NCI-H1417 treated with DMSO at 0.1 percent for 48 hours (cell line): ENCODE measurements at places on chromosomes 11 and 22.

GRCh38 chr11:65625628-65626342 lies 10.2 kb downstream of the PCNX3 start:
- DNase-seq: no peak

DNA sequence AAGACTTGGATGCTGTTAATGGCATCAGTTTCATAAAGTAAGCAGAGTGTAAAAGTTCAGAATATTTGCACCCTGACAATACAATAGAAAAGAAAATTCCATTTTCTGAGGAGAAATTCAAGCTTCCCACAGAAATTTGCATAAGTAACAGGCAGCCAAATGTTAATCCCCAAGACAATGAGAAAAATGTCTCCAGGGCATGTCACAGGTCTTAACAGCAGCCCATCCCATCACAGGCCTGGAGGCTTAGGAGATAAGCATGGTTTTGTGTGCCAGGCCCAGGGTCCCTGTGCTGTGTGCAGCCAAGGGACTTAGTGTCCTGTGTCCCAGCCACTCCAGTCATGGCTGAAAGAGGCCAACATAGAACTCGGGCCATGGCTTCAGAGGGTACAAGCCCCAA lies 347.6 kb downstream of the LUZP2 start:
- no peak for DNase-seq

DNA sequence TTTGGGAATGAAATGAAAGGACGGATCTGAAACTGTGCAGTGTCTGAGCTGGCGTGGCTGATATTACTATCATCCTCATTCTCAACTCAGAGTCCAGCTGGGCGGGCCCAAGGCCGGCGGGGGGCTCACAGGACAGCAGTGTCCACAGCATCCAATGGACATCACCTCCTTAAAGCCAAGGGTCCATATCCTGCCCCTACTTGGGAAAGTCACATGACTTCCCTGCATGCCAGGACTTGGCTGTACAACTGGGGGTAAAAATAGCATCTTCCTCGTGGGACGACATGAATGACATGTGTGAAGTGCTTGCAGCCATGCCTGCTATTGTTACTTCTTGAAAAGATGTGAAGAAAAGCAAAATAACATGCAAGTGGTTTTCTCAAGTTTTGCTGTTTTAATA lies 82.3 kb downstream of the TRMU start:
- no peak for DNase-seq

DNA sequence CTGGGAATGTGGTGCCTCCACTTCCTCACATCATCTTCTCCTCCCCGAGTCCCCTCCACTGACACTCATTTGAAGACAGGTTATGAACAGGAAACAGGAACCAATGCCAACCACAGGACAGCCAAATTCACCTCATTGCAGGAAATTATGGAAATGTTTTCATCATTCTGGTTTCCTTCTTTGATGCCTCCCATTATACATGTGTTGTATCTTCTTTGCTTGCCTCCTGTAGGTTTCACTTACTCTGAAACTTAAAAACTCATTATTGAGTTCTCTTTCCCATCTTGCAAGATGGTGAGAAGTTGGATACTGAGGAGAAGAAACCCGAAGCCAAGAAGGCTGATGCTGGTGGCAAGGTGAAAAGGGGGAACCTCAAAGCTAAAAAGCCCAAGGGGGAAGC lies 108.5 kb downstream of the PHF21B start:
- DNase-seq: no peak

DNA sequence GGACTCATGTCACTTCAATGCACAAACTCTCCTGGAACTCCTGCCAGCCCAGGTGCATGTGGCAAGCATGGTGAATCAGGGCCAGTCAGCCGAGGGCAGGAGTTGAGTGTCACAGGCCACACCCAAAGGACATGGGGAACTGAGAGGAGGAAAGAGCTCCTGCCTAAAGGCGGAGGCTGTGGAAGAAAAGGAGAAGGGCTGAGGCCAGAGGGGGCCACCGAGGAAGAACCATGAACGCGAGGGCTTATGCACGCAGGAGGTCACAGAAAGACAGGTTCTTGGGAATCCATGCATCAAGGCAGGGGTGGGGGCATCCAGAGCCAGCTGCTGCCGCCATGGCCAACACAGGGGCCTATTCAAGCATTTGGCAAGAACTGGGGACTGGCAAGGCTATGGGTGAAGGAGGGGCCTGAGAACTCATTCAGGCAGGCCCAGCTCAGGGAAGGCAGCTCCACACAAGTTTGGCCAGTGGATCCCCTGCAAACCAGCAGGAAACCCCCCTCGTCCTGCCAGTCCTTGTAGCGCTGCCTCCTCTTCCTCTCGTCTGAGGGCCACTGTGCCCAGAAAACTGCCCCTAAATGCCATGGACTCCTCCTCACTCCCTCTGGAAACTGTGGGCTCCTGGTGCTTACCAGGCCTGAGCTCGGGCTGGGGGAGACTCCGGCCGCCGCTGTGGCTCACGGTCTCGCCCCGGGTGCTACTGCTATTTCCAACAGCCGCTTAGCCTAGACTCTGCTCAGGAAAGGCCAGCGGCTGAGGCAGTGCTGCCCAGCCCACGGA lies 15.4 kb downstream of the PPM1F start:
- DNase-seq: no peak

DNA sequence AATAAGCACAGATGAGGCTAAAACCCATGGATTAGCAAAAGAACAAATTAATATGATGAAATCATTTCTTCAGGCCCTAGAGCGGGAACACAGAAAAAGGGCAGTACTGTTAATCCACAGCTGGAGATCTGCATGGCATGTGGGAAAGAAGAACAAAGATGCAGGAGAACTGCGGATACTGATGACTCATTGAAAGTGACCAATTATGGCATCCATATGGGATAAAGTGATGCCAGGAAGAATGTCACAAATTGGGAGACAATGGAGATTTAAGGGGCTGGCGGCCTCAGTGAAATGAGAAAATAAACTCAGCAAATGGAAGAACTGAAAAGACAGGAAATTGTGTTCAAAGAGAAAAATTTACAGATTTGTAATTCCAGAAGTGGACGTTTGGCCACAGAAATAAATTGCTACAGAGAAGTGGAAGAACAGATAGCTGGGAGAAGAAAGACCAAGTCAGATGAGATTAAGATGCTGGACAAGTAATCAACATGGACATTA lies 39.4 kb downstream of the SIK3 start:
- no peak for DNase-seq

GRCh38 chr11:100920593-100920992 lies 209.0 kb downstream of the PGR start:
- DNase-seq: no peak

DNA sequence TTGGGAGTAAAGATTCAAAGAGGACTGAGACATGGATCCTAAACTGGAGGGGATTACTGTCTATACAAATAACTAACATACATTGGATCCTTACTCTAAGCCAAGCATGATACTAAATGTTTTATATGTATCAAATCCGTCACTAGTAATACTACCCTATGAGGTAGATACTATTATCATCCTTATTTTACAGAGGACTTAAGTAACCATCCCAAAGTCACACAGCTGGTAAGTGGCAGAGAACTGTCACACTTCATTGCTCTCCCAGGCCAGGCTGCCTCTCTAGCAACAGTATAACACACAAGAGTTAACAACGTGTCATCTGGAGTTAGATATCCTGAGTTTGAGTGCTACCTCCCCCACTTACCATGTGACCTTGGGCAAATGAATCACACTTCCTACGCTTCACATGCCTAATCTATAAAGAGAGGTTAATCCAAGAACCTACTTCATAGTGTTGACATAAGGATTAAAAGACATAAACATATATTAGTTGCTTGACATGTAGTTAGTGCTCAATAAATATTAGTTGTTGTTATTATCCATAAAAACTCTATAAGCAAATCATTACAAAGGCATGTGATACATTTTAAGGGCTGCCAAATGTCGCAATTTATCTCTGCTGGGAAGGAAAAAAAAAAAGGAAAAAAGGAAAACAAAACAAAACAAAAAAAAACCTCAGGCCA lies 33.8 kb upstream of the SPON1 start:
- no peak for DNase-seq

DNA sequence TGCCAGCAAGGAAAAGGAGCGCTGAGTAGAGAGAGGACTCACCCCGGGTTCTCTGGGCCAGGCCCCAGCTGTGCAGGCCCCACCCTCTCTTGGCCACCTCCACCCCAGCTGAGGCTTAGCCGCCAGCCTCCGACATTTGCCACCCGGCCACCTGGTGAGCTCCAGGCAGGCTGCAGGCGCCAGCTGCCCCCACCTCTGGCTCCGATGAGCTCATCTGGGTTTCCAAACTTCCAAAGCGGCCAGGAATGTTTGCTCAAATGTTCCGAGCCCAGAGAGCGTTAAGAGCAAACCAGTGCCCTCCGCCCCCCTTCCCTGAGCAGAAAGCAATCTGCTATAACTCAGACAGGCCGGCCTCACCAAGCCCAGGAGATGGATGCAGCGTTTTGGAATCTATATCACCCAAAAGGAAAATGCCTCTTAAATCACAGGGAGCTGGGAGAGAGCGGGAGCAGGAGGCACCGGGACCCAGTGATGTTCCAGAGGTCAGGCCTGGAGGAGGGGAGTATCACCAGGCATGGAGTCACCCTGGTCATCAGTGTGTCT lies 9.1 kb upstream of the MN1 start:
- DNase-seq: no peak

DNA sequence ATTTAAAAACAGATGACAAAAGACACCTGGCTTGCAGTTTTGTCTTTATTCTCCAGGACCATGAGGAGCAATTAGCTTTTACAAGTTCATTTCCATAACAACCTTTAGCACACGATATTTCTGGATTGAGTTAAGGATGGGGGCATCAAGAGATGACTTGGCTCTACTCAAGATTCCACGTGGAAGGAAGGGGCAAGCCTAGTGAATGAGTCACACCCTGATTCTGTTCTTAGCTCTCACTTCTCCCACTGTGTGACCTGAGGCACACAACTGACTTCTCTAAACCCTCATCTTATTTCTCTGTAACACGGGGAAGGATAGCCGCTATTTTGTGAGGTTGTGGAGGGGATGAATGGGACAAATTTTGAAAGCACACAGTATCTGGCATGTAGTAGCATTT lies 185.5 kb downstream of the KIRREL3 start:
- DNase-seq: no peak

- DNase-seq: no peak
Observed at GRCh38 chr11:71269603-71270511, 17.5 kb upstream of the SHANK2 start.

DNA sequence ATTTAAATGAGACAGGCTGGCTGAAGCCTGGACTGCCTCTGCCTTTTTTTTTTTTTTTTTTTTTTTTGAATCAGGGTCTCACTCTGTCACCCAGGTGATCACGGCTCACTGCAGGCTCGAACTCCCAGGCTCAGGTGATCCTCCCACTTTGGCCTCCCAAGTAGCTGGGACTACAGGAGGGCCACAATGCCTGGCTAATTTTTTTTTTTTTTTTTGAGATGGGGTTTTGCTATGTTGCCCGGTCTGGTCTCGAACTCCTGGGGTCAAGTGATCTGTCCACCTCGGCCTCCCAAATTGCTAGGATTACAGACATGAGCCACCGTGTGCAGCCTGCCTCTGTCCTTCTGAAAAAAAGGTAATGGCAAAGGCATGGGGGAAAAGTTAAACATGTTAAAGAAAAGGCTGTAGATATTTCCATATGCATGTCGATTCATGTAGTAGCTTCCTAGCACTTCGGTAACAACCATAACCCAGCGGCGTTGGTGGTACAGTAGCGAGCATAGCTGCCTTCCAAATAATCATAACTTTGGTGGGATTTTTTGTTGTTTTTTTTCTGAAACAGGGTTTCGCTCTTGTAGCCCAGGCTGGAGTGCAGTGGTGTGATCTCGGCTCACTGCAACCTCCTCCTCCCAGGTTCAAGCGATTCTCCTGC lies 48.8 kb downstream of the MCHR1 start:
- no peak for DNase-seq

DNA sequence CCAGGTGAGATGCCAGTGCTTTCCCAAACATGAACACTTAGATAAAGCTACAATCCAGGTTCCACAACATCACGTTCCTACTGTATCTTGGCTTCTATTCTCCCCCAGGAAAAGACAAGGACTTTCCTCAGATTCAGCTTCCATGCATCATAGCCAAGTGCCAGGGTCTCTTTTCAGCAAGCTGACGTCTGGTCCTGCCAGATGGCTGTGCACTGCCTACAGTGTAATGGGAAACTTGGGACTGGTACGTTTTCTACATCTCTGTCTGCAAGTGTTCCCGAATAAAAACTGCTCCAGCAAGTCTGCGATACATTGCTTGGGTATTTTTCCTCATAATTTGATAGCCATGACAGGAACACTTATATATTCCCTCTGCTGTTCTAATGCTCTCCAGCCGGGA lies 412.5 kb downstream of the FAM181B start:
- no peak for DNase-seq

GRCh38 chr11:30436801-30437200 lies 113.9 kb downstream of the ARL14EP start:
- DNase-seq: no peak

DNA sequence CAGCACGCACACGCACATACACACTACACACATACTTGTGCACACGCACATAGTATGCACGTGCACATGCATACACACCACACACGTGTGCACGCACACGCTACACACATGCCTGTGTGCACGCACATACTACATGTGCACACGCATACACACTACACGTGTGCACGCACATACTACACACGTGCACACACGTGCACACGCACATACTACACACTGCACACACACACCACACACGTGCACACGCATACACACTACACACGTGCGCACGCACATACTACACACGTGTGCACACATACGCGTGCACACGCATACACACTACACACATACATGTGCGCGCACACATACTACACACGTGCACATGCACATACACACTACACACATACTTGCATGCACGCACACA lies 19.7 kb upstream of the ARHGAP8 start:
- DNase-seq: no peak

DNA sequence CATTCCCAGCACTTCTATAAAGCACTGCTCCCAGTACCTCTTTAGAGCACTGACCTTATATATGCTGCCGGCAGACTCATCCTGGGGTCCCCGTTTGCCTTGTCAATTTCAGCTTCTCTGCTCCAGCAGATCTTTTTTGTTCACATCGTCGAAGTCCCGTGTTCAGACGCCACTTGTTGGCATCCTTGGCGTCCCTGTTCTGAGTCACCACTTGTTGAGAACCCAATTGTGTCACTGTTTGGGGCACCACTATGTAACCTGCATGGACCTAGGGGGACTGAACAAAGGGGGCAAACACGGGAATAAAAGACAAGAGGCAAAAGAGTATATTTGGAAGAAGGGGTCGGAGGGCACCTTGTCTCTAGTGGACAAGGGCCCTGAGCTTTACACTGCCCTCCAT lies 25.5 kb downstream of the OR10A6 start:
- DNase-seq: no peak
